H54 (cell line): ENCODE measurements at places on chromosomes 1 and 21.

DNA sequence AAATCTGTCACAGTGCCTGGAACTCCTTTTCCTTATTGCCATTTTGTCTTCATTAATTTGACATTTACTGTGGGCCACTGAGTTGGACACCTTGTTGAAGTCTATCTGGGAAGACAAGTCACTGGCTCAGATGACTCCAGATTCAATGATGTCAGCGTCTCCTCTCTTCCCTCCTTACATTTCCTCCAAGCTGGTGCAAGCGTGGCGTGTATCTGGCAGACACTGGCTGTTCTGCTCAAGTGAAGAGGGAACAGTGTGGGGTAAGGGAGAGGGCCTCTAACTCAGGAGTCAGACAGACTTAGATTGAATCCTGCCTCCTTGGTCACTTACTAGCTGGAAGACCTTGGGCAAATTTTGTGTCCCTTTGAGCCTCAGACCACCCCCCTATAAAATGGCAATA, 8.7 kb upstream of the ZNF691 start:
- DNase-seq: no peak

GRCh38 chr1:56983484-56983883, 17.7 kb upstream of the C8B start:
- no peak for DNase-seq

GRCh38 chr1:237482777-237483176, 407.9 kb downstream of the ZP4 start:
- no peak for DNase-seq

GRCh38 chr1:196660852-196661251, 9.0 kb downstream of the CFH start:
- no peak for DNase-seq

- no peak for DNase-seq
Measured at GRCh38 chr1:211783266-211783665, 47.3 kb downstream of the LPGAT1 start.
